CD8-positive, alpha-beta memory T cell (primary cell): ENCODE measurements at places on chromosomes 12 and 14.

DNA sequence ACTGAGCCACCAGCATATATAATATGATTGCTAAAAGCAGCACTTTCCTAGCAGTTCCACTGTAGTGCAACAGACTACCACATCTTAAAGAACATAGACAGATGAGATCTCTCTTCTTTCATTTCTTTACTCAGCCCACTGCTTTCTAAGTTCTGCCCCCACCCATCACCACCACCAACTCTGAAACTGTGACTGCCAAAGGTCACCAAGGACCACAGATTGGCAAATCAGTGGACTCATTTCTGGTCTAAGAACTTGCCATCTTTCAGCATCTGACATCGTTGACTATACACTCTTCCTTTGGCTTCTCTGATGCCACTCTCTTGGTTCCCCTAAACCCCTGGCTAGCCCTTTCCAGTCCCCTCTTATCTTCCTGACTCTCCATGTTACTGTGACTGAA is 38.4 kb downstream of the IFNG start:
- DNase-seq: no peak

DNA sequence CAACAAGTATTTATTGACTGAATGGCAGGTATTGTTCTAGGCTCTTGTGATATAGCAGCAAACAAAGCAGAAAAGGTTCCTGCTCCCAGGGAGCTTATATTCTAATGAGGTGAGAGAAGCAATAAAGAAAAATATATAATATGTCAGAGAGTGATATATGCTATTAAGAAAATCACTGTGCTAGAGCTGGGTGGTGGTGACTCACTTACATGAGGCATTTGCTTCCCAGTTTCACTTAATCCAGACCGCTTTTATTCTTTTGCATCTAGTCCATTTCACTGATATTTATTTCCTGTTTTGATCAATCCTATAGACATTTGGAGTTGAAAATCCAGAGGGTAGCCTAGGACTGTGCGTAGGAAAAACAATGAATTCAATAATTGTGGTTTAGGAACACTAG is 17.5 kb downstream of the TRHDE start:
- DNase-seq: no peak

GRCh38 chr12:12812618-12813119 is 477 bp upstream of the DDX47 start:
- no peak for DNase-seq

- DNase-seq: no peak
Measured at GRCh38 chr14:29648045-29648444, 279.6 kb downstream of the PRKD1 start.

DNA sequence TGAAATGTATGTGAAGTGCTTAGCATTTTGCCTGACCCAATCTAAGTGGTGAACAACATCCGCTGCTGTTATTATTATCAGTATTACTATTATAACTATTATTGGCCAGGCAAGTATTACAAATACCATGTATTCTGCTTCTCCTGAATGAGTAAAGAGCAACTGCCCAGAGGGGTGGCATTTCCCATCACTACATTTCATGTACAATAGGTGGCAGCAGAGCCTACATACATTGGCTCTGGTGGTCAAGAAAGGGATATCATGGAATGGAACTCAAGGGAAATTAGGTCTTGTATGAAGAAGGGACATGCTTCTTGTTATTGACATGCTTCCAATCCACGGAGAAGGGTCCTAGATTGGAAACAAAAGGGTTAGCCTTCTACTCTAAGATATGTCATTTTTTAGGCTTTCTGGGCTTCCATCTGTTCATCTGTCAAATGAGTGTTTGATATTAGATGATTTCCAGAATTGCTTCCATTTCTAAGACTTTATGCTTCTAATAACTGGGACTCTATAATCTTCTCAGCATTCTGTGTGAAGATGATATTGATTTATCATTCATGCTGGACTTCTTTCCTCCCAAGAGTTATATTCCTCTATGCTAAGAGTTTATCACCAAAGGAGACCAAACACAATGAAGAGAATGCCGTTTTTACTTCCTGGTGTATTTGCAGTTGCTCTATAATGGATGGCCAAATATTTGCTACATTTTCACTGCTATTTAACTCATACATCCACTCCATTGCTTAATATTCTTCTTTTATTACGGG is 239.1 kb downstream of the SSPN start:
- DNase-seq: no peak

DNA sequence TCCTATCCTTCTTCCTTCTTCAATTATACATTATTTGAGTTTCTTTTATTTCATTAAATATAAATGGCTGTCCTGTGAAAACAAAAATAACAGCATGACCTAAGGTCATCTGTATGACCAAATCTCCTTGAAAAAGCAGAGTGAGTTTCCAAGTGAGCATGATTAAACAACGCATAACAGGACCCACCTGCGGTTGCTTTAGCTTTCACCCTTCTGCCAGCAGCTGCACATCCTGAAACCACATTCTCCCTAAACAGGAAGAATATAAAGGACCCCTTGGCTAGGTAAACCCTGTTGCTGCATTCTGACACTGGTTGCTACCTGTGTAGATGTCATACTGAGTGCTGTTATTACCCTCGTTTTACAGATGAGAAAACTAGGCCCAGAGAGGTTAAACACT is 42.8 kb upstream of the CPM start:
- no peak for DNase-seq
